ENCODE measurements at places on chromosomes 5 and 9.

GRCh38 chr5:177593511-177593910 lies 1.5 kb downstream of the TMED9 start:
- DNase-seq = no peak

DNA sequence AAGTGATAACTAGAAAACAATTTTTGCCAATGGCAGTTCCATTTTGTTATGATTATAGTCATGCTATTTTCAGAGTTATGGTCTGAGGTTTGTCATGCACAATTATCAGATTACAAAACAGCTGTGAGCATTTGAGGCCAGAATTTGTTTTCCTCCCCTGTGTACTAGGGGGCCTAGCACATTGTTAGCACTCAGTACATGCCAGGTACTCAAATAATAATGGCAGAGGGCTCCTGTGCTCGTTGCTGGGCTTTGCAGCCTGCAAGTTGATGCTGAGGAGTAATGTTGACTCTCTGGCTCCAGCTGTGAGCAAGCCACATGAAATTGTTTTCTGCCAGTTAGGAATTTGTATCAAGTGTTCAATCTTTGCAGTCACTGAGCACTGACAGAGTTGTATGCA lies 6.9 kb downstream of the DNAI1 start:
- DNase-seq = no peak

DNA sequence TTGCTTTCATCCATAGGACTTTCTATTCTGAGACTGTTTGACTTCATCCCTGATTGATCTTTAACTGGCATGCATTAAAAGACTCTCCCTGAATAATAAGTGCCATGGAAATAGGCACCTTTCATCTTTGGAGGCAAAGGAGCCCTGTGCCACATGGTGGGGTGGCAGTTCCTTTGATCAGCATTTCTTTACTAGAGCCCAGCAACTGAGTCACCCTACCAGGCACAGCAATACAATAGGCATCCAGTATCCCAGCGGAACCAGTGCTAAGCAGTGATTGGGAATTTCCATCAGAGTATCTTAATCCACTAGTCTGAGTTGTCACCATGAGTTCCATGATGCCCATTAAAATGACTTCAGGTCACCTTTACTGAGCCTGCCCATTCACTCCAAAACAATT lies 476.1 kb upstream of the MPDZ start:
- no peak for DNase-seq

GRCh38 chr5:149108651-149109280 lies 32.5 kb upstream of the ABLIM3 start:
- DNase-seq = no peak

- no peak for DNase-seq
These were observed 48.6 kb upstream of the SLCO6A1 start for GRCh38 chr5:102547141-102548035.

DNA sequence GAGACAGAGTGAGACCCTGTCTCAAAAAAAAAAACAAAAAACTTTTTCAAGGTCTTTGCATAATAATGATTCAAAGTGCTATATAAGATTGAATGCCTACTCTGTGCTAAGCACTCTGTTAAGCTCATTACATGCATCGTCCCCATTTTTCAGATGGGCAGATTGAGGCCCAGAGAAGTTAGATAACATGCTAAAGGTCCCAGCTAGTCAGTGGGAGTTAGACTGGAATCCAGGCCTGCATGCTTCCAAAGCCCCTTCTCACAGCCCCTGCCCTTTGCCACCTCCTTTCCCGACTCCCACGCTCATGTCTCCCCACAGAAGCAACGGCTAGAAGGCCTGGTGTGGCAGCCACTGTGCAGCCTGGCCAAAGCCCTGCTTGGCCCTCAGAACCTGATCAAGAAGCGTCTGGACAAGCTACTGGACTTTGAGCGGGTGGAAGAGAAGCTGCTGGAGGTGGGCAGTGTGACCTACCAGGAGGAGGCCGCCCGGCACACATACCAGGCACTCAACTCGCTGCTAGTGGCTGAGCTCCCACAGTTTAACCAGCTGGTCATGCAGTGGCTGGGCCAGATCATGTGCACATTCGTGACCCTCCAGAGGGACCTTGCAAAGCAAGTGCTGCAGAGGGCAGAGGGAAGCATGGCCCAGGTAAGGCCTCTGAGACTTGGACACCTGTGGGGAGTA lies 40.3 kb downstream of the ARHGEF37 start:
- DNase-seq = no peak

- DNase-seq = peak; percentile 29
These were observed 7.4 kb downstream of the GALNT10 start for GRCh38 chr5:154197801-154198491.

DNA sequence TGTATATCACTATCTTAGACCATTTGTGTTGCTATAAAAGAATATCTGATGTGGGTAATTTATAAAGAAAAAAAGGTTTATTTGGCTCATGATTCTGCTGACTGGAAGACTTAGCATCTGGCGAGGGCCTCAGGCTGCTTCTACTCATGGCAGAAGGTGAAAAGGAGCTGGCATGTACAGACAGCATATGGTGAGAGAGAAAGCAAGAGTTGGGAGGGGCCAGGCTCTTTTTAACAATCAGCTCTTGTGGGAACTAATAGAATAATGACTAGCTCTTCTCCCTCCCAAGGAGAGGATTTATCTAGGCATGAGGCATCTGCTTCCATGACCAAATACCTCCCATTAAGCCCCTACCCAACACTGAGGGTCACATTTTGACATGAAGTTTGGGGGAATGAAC lies 130.2 kb upstream of the SV2C start:
- no peak for DNase-seq
